ENCODE measurements at places on chromosomes 1 and 21.

GRCh38 chr1:53025034-53025768, 36.8 kb upstream of the PODN start:
- no peak for DNase-seq

GRCh38 chr1:206719169-206719839, 34.6 kb downstream of the MAPKAPK2 start:
- no peak for DNase-seq

DNA sequence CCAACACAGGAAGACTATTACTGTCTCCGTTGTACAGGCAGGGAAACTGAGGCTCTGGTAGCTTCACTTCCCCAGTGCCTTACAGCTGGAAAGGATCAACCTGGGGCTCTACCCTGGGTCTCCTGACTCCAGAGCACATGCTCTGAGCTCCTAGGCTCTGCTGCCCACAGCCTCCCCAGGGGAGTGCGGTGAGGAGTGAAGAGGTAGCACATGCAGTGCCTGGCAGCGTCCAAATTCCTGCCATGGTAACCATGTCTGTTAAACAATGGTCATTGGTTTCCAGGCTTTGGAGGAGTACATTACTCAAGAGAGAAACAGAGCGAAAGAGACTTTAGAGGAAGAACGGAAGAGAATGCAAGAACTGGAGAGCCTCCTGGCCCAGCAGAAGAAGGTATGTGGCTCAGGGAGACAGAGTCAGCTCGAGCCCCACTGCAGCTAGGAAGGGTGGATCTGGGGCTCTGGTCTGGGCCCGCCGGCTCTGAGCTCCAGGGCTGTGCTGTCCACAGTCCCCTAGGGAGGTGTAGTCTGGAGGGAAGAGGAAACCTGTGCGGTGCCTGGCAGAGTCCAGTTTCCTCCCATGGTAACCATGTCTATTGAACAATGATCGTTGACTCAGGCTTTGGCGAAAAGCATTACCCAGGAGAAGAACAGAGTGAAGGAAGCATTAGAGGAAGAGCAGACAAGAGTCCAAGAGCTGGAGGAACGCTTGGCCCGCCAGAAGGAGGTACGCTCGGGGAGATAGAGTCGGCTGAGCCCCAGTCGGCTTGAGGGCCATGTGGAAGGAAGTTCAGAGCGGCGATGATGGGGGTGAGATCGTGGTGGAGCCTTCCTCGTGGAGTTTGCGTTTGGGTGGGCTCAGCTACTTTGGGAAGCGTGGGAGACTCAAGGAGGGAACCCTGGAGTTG, 64.6 kb upstream of the EFHD2 start:
- no peak for DNase-seq

GRCh38 chr1:6969106-6969505, 183.9 kb downstream of the CAMTA1 start:
- DNase-seq, result no peak

- DNase-seq, result peak; percentile 76
These were observed 45.0 kb downstream of the IER5 start for GRCh38 chr1:181133441-181133951.

- DNase-seq, result no peak
These were observed 50.6 kb downstream of the LHX4 start for GRCh38 chr1:180280617-180281016.

GRCh38 chr1:63967901-63968300, 194.1 kb downstream of the ROR1 start:
- no peak for DNase-seq

- DNase-seq, result no peak
These were observed 18.7 kb downstream of the C1orf198 start for GRCh38 chr1:230849451-230850224.

GRCh38 chr1:215793180-215793579, 226.1 kb downstream of the KCTD3 start:
- no peak for DNase-seq

GRCh38 chr1:65310078-65310587, 790 bp downstream of the DNAJC6 start:
- DNase-seq, result peak; percentile 90
